ENCODE measurements at places on chromosomes 16 and 17.

GRCh38 chr16:11913425-11914079, 2.2 kb downstream of the GSPT1 start:
- peaks cover 19% of the 10 kb centered on the region for H3K4me1 ChIP-seq
- peak; percentile 23 for DNase-seq
- H3K27ac ChIP-seq = no peak overlapping the region
- H3K36me3 ChIP-seq = no peaks in the 10 kb centered on the region

DNA sequence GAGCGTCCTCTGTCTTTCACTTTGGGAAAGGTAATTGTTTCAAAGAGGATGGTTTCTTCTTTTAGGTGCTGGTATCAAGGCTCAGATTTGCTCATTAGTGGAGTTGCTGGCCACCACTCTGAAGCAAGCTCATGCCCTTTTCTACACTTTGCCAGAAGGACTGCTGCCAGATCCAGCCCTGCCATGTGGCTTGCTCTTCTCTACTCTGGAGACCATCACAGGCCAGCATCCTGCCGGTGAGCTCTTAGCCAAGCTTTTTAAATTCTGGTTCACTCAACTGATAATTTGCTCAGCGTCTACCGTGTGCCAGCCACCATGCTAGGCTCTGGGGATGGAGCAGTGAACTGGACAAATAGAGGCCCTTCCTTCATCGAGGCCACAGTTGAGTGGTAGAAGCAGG, 4.3 kb downstream of the COG1 start:
- peaks cover 54% of the 10 kb centered on the region for H3K36me3 ChIP-seq
- DNase-seq = no peak
- no peak overlapping the region for H3K4me3 ChIP-seq
- H3K4me1 ChIP-seq = peaks cover 5% of the 10 kb centered on the region
- H3K27ac ChIP-seq = no peak overlapping the region

- H3K27ac ChIP-seq = peak overlapping the region; percentile 13
- DNase-seq = peak; percentile 74
- H3K27me3 ChIP-seq = peaks cover 10% of the 10 kb centered on the region
- no peaks in the 10 kb centered on the region for H3K36me3 ChIP-seq
- H3K4me1 ChIP-seq = peaks cover 11% of the 10 kb centered on the region
- no peak overlapping the region for H3K4me3 ChIP-seq
Measured at GRCh38 chr16:74769586-74770190, 4.9 kb downstream of the FA2H start.

- H3K27ac ChIP-seq = no peak overlapping the region
- H3K4me3 ChIP-seq = no peak overlapping the region
- no peaks in the 10 kb centered on the region for H3K4me1 ChIP-seq
- H3K36me3 ChIP-seq = no peaks in the 10 kb centered on the region
- H3K27me3 ChIP-seq = no peaks in the 10 kb centered on the region
- no peak for DNase-seq
Measured at GRCh38 chr17:6330936-6331335, 104.0 kb downstream of the AIPL1 start.

DNA sequence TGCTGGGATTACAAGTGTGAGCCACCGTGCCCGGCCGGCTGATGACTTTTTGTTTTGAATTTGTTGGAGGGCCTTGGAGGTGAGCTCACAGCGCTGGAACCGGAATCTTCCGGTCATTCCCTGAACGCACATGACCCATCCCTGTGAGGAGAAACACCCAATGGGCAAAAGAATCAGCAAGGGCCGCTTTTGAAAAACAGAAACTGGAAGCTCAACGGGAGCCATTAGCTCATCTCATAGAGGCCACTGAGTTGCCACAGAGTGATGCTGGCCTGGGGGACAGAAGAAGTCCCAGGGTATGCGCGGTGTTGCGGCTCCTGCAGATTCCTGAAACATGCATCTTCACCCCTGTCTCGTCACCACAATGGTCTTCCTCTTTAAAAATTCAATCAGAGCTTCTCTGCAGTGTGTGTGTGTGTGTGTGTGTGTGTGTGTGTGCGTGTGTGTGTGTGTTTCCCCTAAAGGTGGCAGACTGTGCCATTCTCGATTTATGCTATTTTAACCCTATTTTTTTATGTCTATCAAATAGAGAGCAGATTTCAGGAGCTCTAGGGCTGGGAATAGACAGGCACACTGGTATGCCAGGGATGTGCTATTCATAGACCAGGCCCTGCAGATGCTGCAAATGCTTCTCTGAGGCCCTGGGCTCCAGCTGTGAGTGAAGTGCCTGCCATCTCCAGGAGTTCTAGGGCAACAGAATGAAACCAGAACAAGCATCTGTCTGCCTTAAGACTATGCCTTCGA, 68.3 kb downstream of the MARCHF10 start:
- DNase-seq = no peak
- H3K36me3 ChIP-seq = no peaks in the 10 kb centered on the region
- peaks cover 2% of the 10 kb centered on the region for H3K27me3 ChIP-seq
- no peaks in the 10 kb centered on the region for H3K4me1 ChIP-seq

- H3K4me3 ChIP-seq = no peak overlapping the region
- no peaks in the 10 kb centered on the region for H3K27me3 ChIP-seq
- no peak overlapping the region for H3K27ac ChIP-seq
Measured at GRCh38 chr17:37698911-37699255, 46.0 kb downstream of the HNF1B start.
